Foreskin keratinocyte (primary cell): ENCODE measurements at places on chromosomes 16 and 17. TPM values are rescaled to one million over a fixed set of nuclear protein-coding genes. Genes with fewer than 3 reads are reported as not detected.

The CCNF gene
- 29.1 and 35.7 TPM in 2 replicates for total RNA-seq

DNA sequence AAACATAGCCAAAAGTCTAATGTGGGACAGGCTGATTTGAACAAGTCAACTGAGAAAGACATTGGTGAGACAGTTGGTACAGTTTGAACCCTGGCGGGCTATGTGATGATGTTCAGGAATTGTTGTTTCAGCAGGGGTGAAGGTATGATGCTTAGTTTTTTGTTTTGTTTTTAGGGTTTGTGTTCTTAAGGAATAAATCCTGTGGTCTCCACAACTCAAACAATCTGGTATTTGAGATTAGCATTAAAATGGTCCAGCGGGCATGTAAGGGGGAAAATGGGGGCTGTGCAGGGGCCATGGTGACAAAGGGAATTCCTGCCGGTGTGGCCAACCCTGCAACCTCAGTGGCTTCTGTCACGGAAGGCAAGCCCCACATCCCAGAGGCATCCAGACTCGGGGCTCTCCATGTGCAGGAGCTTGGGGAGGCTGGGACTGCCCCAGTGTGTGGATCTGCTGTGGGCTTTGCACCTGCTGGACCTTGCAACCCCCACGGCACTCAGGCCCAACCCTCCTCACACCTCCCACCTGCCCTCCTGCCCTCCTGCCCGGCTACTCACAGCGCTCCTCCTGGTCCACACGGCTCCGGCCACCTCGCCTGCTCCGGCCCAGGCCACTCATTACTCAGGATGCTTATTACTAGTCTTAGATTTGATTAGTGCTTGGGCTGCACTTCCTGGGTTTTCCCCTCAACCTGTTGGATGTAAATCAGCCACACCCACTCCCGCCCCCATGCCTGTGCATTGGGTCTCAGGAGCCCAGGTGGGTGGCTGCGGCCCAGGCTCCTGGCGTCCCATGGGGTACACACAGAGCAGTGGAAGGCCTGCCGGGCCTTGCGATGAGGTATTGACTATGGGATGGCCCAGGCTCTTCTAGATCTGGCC is at the start of gene TNFRSF13B:
TSS of gene TNFRSF13B (minus strand) at position 661 of the 881 bp plus-strand sequence. CDS start at position 618, 43 bp downstream.
- no peak for DNase-seq

The ADCY9 gene
- total RNA-seq = 10.9 and 11.5 TPM in 2 replicates

DNA sequence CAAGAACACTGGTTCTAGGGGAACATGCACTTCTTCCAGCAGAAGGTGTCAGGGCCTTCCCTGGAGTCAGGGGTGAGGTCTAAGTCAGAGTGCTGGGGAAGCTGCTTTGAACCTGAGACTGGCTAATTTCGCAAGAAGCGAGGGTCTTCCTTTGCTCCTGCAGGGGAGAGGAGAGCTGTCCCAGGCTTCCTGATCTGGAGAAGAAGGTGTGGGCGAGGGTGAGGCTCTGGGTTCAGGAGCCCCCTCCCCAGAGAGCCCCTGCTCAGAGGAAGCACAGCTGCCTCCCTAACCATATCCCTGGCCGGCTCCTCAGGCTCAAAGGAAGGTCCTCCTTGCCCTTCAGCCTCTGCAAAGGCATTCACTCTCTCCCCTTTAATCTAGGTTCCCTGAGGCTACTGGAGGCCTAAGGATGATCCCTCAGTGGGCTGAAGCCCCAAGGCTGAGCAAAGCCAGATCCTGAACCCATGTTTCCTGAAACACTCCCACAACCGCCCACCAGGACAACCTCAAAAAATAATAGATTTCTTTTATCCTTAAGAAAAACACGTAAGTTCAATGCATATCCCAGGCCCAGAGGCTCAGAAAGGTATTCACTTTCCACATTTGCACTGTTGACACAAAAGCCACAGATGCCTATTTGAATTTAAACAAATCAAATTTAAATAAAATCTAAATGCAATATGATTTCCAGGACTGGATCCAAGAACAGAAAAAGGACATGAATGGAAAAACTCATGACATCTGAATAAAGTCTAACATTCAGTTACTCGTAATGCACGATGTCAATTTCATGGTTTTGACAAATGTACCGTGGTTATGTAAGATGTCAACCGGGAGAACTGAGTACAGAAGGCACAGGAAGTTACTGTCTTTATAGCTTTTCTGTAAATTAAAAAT is 71.5 kb upstream of the RCVRN start:
- DNase-seq = no peak

DNA sequence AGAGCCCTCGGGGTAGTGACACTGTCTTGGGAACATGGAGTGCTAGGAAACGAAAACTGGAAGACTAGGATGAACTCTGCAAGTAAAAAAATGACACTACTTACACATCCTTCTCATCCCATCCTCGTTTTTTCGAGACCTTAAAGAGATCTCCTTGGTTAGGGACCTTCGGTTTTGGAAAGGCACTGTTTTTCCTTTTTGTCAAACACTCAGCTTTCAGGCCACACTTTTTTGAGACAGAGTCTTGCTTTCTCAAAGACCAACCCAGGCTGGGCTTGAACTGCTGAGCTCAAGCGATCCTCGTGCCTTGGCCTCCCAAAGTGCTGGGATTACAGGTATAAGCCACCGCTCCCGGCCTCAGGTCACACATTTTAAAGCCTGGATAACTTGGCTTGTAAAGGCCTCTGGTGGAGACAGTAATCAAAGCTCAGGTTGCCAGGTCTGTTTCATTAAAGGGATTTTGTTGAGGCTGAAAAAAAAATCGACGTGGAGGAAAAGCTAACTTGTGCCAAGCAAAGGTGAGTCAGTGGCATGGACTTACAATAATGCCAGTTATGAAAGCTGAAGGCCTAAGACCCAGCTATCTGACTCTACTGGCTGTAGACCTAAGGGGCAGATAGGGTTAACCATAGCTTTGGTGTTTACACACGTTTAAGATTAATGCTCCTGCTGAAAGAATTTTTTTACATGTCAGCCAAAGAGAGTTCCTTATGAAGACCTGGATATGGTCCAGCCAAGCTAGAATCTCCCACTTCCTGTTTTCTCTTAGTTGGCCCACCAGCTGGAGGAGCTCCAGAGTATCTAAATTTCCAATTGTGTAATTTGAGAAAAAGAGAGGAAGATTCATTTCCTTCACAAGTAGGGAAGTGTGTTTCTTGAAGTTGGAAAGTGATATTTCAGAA is 823 bp downstream of the NBR1 start:
- DNase-seq = peak; percentile 93

The MT4 gene
- total RNA-seq = not detected in 2 replicates

The ADORA2B gene
- 20.7 and 42.6 TPM in 2 replicates for total RNA-seq

- DNase-seq = no peak
Measured at GRCh38 chr17:67129283-67129682, 84.9 kb downstream of the CACNG1 start.

The CCL5 gene
- not detected in 2 replicates for total RNA-seq
